SJSA1 (cell line): ENCODE measurements at places on chromosomes 3 and 15. TPM values are rescaled to one million over a fixed set of nuclear protein-coding genes. Genes with fewer than 3 reads are reported as not detected.

- DNase-seq = peak; percentile 61
These were observed 324.2 kb upstream of the TGFBR2 start for GRCh38 chr3:30282154-30282696.

GRCh38 chr3:3446251-3446650 lies 266.8 kb upstream of the CRBN start:
- no peak for DNase-seq

DNA sequence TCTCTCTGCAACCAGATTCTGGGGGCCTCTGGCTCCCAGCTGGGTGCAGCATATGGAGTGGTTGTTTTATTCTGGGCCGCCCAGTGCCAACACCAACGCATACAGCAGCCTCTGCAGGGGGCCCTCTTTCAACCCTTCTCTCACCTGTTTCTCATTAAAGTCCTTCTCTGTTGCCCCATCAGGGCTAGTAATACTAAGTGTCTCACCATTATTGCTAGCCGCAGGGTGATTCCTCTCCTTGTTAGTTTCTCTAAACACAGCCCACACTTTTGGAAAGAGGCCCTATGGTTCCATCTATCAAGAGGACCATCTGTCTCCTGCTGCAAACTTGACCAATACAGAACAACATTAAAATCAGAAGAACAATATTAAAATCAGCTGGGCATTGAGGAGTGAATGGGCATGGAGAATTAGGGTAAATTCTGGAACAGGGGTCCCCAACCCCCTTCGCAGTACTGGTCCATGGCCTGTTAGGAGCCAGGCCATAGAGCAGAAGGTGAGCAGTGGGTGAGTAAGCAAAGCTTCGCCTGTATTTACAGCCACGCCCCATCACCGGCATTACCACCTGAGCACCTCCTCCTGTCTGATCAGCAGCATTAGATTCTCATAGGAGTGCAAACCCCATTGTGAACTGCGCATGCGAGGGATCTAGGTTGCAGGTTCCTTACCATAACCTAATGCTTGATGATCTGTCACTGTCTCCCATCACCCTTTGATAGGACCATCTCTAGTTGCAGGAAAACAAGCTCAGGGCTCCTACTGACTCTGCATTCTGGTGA lies 36.5 kb downstream of the ALS2CL start:
- no peak for DNase-seq

- no peak for DNase-seq
These were observed 238.7 kb upstream of the RORA start for GRCh38 chr15:61467823-61468222.

- DNase-seq = no peak
These were observed 14.0 kb downstream of the DAPK2 start for GRCh38 chr15:64032329-64032728.

DNA sequence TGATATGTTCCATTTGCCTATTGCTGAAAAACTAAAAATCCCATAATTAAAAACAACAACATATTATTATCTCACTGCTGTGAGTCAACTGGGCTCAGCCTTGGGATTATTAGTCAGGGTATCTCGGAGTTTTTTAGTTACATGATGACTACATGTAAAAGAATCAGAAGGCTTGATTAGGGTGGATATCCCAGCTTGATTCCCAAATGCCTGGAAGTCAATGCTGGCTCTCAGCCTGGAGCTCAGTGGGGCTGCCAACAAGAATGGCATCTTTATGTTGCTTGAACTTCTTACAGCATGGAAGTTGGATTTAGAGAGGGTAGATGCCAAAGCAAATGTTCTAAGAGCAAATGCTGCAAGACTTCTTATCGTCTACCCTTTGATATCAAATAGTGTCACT lies 278.5 kb downstream of the PLOD2 start:
- no peak for DNase-seq

DNA sequence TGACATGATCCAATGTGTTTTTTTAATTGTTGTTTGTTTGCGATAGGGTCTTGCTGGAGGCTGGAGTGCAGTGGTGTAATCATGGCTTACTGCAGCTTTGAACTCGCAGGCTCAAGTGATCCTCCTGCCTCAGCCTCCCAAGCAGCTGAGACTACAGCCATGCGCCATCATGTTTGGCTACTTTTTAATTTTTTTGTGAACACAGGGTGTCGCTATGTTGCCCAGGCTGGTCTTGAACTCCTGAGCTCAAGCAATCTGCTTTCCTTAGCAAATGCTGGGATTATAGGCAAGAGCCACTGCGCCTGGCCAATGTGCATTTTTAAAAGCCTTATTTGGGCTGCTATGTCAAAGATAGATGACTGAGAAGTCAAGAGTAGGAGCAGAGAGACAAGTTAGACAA lies 123.0 kb downstream of the EDEM1 start:
- no peak for DNase-seq

- no peak for DNase-seq
These were observed 191.4 kb downstream of the STT3B start for GRCh38 chr3:31724116-31724515.

GRCh38 chr3:71088019-71088708 lies 495.4 kb downstream of the FOXP1 start:
- DNase-seq = no peak

DNA sequence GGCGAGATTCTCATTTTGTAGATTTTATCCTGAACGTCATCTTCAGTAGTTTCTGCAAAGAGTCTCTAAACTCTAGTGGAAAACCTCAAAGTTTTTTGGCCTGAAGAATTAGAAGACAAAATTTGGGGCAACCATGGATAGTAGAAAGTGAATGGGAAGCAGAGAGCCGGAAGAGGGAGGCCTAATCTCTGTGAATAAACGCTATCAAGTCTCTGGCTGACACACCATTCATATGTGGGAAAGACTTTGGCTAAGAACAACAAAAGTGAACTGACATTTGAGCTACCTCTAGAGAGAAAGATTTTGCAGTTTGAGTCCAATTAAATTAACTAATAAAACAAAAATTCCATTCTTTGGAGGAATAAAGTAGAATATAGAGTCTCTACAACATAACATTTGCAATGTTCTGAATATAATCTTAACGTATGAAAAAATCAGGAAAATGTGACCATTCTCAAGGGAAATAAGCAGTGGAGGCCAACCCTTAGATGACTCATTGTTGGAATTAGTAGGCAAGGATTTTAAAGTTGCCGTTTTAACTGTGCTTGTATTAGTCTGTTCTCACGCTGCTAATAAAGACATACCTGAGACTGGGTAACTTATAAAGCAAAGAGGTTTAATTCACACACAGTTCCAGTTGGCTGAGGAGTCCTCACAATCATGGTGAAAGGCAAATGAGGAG lies 184.6 kb downstream of the C3orf38 start:
- DNase-seq = no peak

GRCh38 chr15:29094711-29095110 lies 174.9 kb downstream of the NSMCE3 start:
- DNase-seq = no peak

- DNase-seq = no peak
These were observed 150.9 kb downstream of the IMPG2 start for GRCh38 chr3:101169516-101169915.

GRCh38 chr3:52436500-52437149 lies 8.3 kb downstream of the SEMA3G start:
- DNase-seq = no peak

GRCh38 chr15:84600687-84601554 lies at the start of gene ZSCAN2:
Gene ZSCAN2 (plus strand): TSS chr15:84601009. CDS start chr15:84603928, 2,919 bp downstream.
- DNase-seq = peak; percentile 96

- DNase-seq = no peak
These were observed 95.2 kb upstream of the UBE2E1 start for GRCh38 chr3:23710555-23710954.

- DNase-seq = no peak
These were observed 90.4 kb downstream of the NUP210 start for GRCh38 chr3:13329746-13330145.

DNA sequence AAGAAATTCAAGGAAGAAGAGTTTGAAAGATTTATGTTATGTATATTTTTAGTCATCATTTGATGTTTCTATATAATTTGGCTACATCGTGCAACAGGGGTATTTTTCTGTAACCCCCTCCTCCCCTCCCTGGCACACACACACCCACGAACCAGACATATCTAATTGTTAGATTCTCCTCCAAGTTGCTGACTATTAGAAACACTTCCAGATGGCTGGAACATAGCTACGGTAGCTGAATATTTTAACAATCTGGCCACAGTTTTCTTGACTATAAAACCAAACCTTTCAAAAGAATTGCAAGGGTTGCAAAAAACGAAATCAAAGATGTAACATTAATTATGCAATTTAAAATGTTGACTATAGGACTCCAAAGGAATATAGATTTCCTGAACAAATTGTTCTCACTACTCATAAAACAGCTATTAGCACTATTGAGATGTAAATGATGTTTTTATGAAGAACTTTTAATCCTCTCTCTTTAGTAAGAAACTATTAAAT lies 154.4 kb downstream of the CHL1 start:
- no peak for DNase-seq

DNA sequence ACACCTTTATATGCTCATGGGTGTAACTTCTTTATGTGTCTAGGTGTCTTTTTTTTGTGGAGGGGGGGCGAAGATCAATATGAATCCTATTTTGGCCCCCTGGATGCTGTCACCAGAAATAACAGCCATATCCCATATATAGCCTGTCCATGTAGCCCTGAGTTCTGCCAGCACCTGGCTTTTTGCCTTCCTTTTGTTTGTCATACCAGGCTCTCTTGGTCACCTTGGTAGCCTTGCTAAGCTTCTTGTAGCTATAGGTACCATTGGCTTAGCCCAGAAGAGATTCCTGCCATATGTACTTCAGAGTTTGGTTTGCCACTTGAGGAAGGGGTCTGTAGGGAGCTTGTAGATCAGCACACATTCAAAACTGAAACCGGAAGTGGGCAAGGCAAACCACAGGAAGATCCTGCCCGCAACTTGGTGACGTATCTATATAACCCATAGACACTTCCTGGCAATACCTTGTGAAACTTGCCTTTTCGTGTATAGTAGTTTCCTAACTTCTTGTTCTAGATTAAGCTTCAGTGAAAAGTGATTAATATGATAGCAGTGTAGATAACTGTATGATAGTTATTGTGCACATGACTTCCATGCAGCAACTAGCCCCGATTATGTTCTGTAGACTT lies 11.9 kb downstream of the RASA2 start:
- DNase-seq = no peak

DNA sequence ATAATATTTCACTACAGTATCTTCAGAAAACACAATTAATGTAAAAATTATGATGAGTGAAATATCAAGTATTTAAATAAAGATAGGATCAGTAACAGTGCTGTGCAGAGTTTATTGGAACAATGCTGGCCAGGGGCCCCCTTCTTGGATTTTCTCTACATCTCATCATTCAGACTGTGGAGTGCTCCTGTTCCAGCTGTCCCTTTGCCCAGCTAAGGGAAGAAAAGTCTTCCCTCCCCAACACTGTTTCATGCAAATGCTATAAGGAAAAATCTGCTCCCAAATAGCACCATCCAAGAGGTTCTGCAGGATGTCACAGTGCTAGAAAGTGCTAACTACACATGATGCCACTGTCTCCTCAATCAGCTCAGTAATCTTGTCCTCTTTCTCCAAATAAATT lies 64.5 kb downstream of the RPL39L start:
- no peak for DNase-seq

DNA sequence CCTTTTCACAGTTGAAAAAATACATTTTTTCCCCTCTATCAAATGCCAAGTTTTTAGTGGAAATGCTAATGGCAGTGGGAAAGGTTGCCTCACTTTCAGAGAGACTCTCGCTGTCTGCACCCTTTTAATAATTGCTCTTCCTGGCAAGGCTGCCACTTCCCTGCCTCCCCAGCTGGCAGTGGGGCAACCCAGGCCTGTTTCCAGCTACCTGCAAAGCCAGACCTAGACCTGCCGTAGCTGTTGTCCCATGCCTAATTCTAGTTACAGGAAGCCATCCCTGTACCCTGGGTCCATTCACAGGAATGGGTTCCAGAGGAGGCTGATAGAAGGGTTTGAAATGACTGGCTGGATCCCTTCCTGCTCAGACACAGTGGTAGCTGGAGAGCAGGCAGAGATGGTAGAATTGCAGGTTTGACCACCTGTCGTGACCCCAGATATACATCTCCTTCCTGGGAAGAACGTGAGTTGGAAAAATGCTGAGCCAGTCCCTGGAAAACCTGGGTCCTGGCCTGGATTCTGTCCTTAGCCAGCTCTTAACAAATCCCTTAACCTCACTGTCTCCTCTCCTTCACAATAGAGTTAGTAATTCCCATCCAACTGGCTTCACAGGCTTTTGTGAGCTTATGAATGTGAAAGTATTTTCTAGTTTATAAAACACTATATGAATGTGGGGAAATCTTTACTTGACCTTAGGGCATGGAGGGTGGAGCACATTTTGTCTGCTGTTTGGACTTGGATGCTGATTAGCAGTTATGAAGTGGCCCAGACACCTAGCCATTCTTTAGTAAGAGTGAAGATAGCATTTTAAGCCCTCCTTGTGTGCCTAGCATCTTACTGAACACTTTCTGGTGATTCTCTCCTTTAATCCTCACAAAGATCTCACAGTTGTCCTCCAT lies 12.9 kb upstream of the ALPK3 start:
- DNase-seq = no peak

GRCh38 chr3:185939721-185940120 lies 1.9 kb upstream of the TRA2B start:
- no peak for DNase-seq

GRCh38 chr3:42489937-42490227 lies 12.6 kb upstream of the VIPR1 start:
- no peak for DNase-seq

GRCh38 chr3:9820946-9821345 lies 10.9 kb downstream of the TTLL3 start:
- no peak for DNase-seq

DNA sequence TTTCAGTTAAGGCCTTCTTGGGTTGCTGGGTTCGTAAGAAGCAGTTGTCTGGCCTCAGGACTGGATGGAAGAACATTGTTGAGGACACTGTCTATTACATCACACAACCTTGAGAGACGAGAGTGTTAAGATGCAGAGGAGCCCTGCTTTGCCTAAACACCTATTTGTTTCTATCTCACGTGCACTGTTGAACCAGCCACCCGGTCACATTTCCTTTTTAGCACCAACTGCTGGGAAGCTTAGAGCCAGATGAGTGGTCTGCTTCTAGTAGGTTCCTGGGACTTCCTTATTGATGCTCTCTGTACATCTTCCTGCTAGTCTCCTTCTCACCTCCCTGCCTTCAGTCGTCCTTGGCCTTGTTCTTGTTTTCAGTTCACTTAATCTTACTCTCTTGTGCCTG lies 22.3 kb downstream of the CAND2 start:
- DNase-seq = no peak

RTP3 gene
- total RNA-seq = not detected in 2 replicates

ROBO2 gene
- total RNA-seq = not detected in 2 replicates

MYLK gene
- 147 and 213 TPM in 2 replicates for total RNA-seq

IL17RC gene
- total RNA-seq = 12.6 and 19.5 TPM in 2 replicates

BRPF1 gene
- 12.2 and 18.5 TPM in 2 replicates for total RNA-seq

CIP2A gene
- total RNA-seq = 56.1 and 57.0 TPM in 2 replicates

MFN1 gene
- total RNA-seq = 29.7 and 40.2 TPM in 2 replicates

C2CD4A gene
- total RNA-seq = not detected in 2 replicates

ADCY5 gene
- total RNA-seq = 0.16 and 0.82 TPM in 2 replicates

MYL3 gene
- not detected in 2 replicates for total RNA-seq

GOLGA8M gene
- 1.6 and 3.5 TPM in 2 replicates for total RNA-seq

RPL15 gene
- 846 and 1,877 TPM in 2 replicates for total RNA-seq

ZNF860 gene
- total RNA-seq = 0.53 TPM in 1 of 2 replicates, not detected in the other

FGF7 gene
- 0.08 TPM in 1 of 2 replicates, not detected in the other for total RNA-seq

SLC22A14 gene
- not detected in 2 replicates for total RNA-seq

UNC13C gene
- total RNA-seq = not detected in 2 replicates

GALNT15 gene
- 1.3 and 2.1 TPM in 2 replicates for total RNA-seq

CDCP1 gene
- 0.18 and 0.56 TPM in 2 replicates for total RNA-seq

ALCAM gene
- total RNA-seq = 93.7 and 119 TPM in 2 replicates

ARHGAP31 gene
- 8.8 and 13.7 TPM in 2 replicates for total RNA-seq

KNG1 gene
- total RNA-seq = not detected in 2 replicates

DPP8 gene
- total RNA-seq = 40.4 and 53.2 TPM in 2 replicates

LRRN1 gene
- total RNA-seq = not detected in 2 replicates
